Activated naive CD4-positive, alpha-beta T cell (primary cell): ENCODE measurements at places on chromosomes 5 and 9.
A peak's percentile ranks its signal among the peaks of the same experiment; 100 is the strongest.

- DNase-seq = no peak
Observed at GRCh38 chr9:133035669-133036068, 4.9 kb downstream of the GTF3C5 start.

GRCh38 chr9:101387871-101388506 lies 3.2 kb upstream of the BAAT start:
- no peak for DNase-seq

DNA sequence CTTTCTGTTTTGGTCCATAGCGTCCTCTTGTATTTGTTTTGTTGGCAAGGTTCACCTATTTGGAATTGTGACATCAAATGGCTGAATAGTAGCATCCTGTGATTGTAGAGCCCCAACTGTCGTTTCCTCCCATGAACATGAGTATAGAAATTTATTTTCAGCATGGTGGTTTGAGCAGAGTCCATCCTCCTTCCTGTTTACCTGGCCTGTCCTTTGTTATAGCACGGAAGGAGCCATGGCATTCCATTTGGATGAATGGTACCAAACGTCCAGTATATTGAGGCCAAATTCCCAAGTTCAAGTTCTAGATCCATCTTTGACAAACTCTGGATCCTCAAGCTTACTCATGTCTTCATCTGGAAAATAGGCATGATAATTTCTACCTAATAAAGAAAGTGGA lies 16.8 kb downstream of the RASGRF2 start:
- no peak for DNase-seq

DNA sequence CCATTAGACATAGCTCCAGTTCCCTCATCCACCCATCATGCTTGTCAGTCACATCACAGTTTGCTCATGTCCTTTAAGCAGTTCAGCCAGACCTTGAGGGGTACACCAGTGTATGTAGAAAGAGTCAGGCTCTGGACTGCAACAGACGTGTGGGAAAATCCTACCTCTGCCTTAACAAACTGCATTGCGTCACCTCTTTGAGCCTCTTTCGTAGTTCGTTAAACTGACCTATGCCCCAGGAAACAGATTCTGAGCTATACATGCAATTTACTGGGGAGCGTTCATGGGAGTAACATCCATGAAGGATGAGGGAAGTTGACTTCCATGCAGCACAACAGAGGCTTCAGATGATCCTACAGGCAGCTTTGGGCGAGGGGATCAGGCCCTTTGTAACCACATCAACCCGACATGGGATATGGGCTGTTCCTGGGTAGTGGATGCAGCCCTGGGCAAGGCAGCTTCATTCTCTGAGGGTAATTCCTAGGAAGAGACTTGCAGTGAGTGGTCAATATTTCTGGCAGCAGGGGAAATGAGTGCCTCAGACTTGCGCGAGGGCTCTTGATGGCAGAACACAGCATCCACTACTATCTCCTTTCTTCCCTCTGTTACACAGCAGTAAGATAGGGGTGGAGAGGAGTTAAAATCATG lies 4.3 kb downstream of the SPINK4 start:
- no peak for DNase-seq

DNA sequence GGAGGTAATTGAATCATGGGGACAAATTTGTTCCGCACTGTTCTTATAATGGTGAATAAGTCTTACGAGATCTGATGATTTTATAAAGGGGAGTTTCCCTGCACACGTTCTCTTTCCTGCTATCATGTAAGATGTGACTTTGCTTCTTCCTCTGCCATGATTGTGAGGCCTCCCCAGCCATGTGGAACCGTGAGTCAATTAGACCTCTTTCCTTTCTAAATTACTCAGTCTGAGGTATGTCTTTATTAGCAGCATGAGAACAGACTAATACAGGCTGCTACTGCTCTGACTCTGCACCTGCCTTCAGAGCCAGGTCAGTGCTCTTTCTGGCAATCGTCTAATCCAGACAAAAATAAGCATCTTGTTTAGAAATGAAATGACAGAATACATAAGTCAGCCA lies 479.2 kb upstream of the TUSC1 start:
- DNase-seq = no peak

DNA sequence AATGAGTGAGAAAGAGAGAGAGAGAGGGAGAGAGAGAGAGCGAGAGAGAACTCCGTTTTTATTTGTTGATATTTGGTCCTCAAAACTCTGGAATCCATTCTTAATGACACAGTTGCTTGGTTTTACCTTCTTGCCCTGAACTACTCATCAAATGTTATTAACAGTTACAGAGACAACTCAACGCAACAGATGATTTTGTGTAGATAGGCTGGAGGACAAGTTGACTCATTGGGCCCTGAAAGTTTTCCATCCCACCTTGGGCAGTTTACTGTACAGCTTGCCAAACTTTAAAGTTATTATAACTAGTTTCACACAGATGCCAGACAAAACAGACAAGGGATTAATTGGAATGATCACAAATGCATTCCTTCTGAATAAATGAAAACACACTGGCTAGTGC lies 339.9 kb downstream of the ARL15 start:
- DNase-seq = no peak

DNA sequence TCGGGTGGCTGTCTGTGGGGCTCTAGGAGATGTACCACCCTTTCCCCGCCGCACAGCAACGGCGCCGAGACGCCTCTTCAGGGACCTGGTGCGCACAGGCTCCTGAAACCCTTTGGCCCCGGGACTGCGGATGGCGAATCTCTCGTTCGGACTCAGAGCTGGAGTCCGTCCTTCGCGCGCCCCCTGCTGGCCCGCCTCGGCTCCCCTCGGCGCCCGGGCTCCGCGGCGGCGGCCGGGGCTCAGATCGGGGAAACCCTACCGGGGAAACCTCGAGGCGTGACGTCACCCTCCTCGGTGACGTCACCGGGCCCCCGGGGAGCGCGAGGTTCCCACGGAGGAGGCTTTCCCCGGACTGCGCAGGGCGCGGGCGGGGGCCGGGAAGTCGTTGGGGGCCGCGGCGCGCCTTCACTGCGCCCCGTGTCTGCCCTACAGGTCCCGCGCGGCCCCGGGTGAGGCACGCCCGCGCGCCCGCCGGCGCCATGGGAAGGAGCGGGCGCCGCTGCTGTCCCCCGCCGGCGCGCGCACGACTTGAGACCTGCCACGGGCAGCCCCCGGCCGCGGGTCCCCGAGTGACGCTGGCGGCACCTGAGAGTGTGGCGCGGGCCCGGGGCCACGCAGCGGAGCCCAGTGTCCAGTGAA lies 7.9 kb downstream of the PRR7 start:
- DNase-seq = peak; percentile 93

DNA sequence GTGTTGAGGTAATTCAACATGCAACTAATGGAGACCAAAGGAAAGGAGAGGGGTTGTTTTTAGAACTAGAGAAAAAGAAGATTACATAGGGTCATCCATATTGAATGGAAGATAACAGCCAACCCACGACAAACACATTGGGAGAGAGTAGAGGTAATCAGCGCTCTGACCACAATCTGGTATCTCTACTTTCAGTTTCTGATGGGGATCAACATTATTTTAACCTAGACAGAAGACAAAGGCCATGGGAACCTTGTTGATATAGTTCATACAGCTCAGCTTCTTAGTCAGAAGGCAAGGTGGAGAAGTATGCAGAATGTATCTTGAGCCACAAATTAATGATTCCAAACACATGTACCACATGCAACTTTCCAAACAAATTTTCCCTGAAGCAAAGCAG lies 537.1 kb upstream of the ST8SIA4 start:
- DNase-seq = no peak

GRCh38 chr5:178068293-178068692 lies 45.0 kb upstream of the N4BP3 start:
- DNase-seq = no peak

DNA sequence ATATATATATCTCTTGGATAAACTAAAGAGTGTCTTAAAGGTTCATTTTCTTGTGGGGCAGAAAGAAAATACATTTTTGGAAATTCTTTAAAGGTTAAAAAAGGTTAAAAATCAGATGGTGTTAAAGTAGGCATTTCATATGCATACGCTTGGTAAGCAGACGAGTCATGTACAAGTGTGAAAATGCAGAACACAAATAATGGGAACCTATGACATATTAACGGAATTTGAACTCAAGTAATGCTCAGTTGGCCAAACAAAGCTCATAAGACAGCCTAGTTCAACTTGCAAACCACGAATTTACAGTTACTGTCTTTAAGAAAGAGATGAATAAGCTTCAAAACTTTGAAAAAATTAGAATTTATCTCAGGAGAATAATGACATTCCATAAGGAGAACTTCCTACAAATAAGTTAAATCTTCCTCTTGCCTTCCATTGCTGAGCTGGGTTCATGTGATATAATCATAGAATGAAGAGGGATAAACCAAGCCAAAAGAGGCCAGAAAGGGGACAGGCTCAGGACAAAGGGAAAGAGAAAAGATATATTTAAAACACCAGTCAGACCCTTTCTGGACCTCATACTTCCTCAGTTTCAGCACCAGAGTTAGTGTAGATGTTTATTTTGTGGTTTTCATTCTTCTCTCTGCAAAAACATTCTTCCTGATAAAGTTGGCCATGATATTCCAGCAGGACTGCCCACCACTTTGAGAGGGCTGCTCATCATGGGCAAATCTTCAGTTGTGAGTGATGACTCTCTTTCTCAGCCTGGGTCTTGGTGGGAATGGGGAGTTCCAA lies 256.7 kb upstream of the CD180 start:
- DNase-seq = no peak

GRCh38 chr5:171264843-171265242 lies 44.2 kb upstream of the TLX3 start:
- no peak for DNase-seq

DNA sequence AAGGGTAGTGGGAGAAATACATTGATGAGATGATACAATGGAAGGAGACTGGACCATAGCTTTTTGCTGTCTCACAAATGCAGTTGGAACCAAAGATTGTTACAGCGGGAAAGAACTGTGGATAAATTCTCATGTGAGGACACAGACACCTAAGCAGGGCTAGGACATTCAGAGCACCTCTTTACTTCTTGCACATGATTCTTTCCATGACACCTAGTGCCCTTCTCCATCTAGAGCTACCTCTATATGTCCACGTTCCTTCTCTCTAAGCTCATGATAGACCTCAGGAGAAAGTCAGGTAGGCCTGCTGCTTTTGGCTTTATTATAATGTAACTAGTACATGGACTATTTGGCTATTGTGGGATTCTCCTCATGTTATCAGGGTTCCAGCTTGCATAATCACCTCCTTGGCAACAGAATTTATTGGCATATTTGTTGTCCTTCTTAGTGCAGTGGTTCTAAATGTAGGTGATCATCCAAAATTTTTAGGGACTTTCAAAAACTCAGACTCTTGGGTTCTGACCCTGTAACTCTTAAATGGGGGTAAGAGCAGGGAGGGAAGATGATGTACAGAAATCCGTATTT lies 27.2 kb downstream of the NR3C1 start:
- no peak for DNase-seq

DNA sequence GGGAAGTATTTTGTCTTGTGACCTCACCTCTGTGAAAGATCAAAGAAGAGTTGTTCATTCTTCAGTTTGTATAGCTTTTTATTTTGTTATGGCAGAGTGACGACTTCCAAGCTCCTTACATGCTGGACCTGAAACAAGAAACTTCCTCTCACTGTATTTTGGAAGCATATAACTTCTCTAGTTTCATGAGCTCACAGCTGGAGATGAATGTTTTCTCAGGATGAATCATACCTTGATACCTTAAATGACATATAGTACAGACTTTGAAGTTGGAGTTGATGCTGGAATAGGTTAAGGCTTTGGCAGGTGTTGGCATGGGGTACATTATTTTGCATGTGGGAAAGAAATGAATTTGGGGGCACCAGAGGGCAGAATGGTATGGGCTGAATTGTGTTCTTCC lies 112.5 kb downstream of the SLC25A46 start:
- DNase-seq = no peak

GRCh38 chr9:98877311-98877710 lies 66.4 kb upstream of the COL15A1 start:
- no peak for DNase-seq

GRCh38 chr5:10680876-10681481 lies 80.1 kb downstream of the DAP start:
- no peak for DNase-seq

DNA sequence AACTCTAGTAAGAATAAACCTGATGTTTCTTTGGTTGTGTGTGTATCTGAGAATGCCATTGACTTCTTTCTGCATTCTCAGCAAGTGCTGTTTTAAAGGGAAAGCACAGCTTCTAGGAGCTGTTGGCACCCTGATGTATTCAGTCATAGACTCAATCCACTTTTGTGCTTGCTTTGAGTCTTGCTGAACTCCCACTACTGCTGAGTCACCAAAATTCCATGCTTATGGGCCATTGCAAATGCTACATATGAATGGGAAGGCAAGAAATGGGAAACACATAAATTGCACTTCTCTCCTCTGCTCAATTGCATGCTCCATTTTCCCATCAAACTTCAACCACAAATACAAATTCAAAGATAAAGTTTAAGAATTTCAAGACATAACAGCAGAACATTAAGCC lies 9.8 kb upstream of the FTMT start:
- DNase-seq = no peak

DNA sequence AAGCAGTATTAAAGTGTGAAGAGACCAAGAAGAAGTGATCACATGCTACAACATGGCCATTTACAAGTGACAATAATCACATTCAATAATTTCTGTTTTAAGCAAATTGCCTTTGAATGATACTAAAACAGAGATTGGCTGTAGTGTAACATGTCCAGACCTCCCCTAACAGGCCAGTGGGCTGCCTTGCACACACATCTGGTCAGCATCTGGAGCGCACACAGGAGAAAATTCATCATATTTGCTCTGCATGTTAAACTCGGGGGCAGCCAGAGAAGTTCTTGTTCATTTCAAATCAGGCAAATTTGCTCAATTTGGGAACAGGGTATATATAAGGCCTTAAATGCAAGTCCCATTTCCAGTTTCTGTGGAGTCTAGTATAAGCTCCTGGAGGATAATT lies 111.1 kb upstream of the FBXL7 start:
- DNase-seq = no peak

GRCh38 chr5:64526734-64527439 lies 21.1 kb downstream of the RGS7BP start:
- no peak for DNase-seq

DNA sequence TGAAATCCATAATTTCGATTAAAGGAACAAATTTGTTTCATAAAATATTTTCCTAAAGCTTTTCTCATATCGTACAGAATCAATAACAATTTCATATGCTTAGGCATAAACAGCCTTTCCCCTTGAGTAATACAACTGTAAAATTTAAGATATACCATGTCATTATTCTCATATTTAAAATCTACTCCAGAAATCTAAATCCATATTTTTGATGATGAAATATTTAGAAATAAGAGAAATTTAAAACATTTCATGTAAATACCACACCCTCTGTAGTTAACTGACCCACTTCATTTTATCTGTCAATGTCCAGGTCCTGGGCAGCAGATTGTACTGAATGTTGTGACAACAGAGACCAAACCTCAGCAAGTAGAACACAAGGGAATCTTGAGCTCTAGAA lies 5.1 kb downstream of the POC5 start:
- DNase-seq = no peak

- DNase-seq = no peak
Observed at GRCh38 chr9:79572032-79572607, 355 bp downstream of the TLE4 start.

- DNase-seq = no peak
Observed at GRCh38 chr5:107522456-107522855, 148.3 kb downstream of the EFNA5 start.
